ENCODE measurements at places on chromosomes 12 and 14. TPM values are rescaled to one million over a fixed set of nuclear protein-coding genes. Genes with fewer than 3 reads are reported as not detected.

The CCDC196 gene
- total RNA-seq = not detected

The ESR2 gene
- 0.27 TPM for total RNA-seq

The HAL gene
- not detected for total RNA-seq

The ADAM21 gene
- total RNA-seq = not detected

The PTPRQ gene
- 2.4 TPM for total RNA-seq

The PIWIL1 gene
- not detected for total RNA-seq

The TMEM116 gene
- 13.5 TPM for total RNA-seq

The PRKAG1 gene
- total RNA-seq = 68.1 TPM

The PSMC1 gene
- 112 TPM for total RNA-seq

The SERPINA12 gene
- total RNA-seq = not detected

- no peaks in the 10 kb centered on the region for H3K4me1 ChIP-seq
- DNase-seq = no peak
- no peak overlapping the region for H3K27ac ChIP-seq
- H3K27me3 ChIP-seq = no peaks in the 10 kb centered on the region
- no peaks in the 10 kb centered on the region for H3K36me3 ChIP-seq
Measured at GRCh38 chr12:66684222-66684621, 5.3 kb upstream of the GRIP1 start.

GRCh38 chr14:23550131-23550811, 1.3 kb downstream of the ZFHX2 start:
- no peak for DNase-seq
- no peaks in the 10 kb centered on the region for H3K27me3 ChIP-seq
- peak overlapping the region; percentile 75 for H3K4me3 ChIP-seq

GRCh38 chr14:100692859-100693558, 33.7 kb upstream of the DLK1 start:
- H3K27me3 ChIP-seq = no peaks in the 10 kb centered on the region
- H3K36me3 ChIP-seq = no peaks in the 10 kb centered on the region
- no peaks in the 10 kb centered on the region for H3K4me1 ChIP-seq
- no peak overlapping the region for H3K27ac ChIP-seq
- no peak for DNase-seq

GRCh38 chr12:25271486-25272098, 20.9 kb upstream of the KRAS start:
- no peak for DNase-seq
- H3K27ac ChIP-seq = no peak overlapping the region
- H3K27me3 ChIP-seq = no peaks in the 10 kb centered on the region
- H3K4me1 ChIP-seq = no peaks in the 10 kb centered on the region

GRCh38 chr12:85644508-85644907, 191.7 kb downstream of the RASSF9 start:
- no peak overlapping the region for H3K4me3 ChIP-seq
- H3K36me3 ChIP-seq = no peaks in the 10 kb centered on the region
- DNase-seq = no peak
- H3K27ac ChIP-seq = no peak overlapping the region
- no peaks in the 10 kb centered on the region for H3K27me3 ChIP-seq

DNA sequence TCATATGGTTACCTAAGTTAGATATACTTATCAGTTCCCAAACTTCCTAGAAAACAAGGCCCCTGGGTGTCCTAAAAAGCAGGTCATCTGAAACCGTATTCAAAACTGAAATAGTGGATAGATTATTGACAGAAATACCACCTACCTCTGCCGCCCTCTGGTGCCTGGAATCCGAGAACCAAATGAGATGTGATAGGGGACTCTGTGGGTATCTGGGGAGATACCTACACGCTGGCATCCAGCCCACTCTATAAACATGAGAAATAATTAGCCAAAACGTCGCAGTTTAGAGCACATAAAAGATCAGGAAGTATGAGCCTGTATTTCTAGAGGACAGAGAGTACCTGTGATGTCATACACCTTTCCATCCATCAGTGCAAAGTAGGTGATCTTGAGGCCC, 4.4 kb downstream of the ORMDL2 start:
- no peak overlapping the region for H3K4me3 ChIP-seq
- H3K36me3 ChIP-seq = peaks cover 22% of the 10 kb centered on the region
- peaks cover 33% of the 10 kb centered on the region for H3K4me1 ChIP-seq
- no peak for DNase-seq
- H3K27me3 ChIP-seq = no peaks in the 10 kb centered on the region

DNA sequence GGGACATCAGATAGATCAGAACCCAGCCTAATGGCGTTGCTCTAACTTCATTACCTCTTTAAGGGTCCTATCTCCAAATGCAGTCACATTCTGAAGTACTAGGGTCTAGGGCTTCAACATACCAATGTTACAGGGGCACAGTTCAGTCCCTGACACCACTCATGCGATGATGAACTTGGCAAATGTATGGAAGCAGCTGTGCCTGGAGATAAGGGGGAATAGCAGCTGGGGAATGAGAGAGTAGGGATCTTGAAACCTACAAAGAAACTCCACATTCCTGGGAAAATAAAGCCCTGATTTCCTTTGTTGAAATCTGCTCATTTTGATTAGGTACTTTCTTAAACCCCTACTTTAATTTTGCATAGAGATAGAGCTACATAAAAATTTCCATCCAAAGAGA, 20.5 kb upstream of the TMCC3 start:
- DNase-seq = no peak
- H3K4me3 ChIP-seq = no peak overlapping the region
- no peaks in the 10 kb centered on the region for H3K27me3 ChIP-seq
- no peak overlapping the region for H3K27ac ChIP-seq
- H3K4me1 ChIP-seq = peaks cover 15% of the 10 kb centered on the region

DNA sequence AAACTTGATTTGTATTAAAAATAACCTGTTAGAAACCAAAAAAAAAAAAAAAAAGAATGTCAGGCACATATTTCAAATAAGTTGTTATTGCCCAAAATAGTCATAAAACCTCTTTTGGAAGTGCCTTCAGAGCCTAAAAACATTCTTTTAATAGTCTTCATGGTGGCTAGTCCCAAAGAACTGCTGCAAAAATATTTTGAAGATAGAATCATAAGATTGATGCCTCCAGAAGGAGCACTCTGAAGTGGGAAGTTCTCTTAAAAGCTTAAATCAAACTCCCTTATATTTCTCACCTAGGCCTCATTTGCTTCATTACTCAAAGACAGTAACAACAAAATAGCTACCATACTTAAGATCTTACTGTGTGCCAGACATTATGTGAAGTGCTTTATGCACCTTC, 27.2 kb upstream of the NT5DC3 start:
- peaks cover 54% of the 10 kb centered on the region for H3K4me1 ChIP-seq
- DNase-seq = no peak
- no peak overlapping the region for H3K4me3 ChIP-seq
- H3K36me3 ChIP-seq = no peaks in the 10 kb centered on the region

DNA sequence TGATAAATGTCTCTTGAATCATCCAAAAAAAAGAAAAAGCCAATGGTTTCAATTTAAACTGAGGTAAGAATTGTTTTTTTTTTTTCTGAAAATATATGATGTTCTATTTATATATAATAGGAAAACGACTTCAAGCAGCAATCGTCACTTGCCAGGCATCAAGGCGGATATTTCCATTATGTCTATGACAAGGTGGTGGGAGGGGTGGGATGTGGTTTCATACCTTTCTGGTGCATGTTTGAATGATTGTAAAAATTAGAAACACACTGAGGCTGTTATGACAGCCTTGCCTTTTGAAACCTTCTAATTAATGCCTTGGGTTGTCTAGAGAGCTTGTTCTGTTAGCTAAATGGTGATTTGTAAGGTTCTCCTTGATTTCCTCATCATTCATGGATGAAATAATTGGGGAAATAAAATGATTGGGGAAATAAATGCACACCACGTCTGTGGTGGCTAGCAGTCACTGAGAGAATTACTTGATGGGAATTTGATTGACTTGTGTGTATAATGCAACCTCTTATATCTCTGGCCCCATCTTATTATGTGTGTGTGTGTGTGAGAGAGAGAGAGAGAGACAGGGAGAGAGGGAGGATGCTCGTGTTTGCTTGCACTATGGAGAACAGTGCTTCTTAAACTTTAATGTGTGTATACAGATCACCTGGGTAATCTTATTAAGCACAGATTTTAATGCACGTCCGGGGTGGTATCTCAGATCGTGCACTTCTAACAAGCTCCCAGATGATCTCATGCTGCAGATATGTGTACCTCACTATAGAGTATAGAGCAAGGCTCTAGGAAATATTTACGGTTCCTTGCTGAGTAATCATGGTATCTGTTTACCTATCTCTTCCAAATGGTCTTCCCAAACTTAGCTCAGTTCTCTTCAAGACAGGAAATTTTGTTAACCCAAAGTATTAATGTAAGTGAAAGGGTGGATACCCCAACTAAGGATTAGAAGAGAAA, 502.6 kb downstream of the DIO2 start:
- H3K4me3 ChIP-seq = no peak overlapping the region
- no peak overlapping the region for H3K27ac ChIP-seq
- peaks cover 5% of the 10 kb centered on the region for H3K4me1 ChIP-seq
- H3K27me3 ChIP-seq = no peaks in the 10 kb centered on the region

DNA sequence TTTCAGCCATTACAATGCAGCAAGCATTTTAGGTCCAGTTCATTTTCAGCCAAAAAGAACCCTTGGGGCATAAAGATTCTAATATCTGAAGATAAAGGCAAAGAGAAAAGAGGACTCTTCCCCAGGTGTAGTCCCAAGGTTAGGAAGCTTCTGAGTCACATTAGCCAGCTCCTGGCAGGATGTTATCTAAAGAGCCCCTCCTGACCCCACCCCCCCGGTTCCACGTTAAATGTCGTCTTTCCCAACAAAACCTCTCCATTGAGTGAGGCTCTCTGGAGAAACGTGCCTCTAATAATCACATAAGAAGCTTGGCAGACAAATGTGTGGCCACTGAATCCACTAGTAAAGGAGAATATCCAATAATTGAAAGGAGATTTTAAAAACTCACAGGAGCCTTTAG, 267.7 kb downstream of the GALC start:
- H3K27ac ChIP-seq = no peak overlapping the region
- no peaks in the 10 kb centered on the region for H3K4me1 ChIP-seq
- no peak overlapping the region for H3K4me3 ChIP-seq
- no peaks in the 10 kb centered on the region for H3K27me3 ChIP-seq

DNA sequence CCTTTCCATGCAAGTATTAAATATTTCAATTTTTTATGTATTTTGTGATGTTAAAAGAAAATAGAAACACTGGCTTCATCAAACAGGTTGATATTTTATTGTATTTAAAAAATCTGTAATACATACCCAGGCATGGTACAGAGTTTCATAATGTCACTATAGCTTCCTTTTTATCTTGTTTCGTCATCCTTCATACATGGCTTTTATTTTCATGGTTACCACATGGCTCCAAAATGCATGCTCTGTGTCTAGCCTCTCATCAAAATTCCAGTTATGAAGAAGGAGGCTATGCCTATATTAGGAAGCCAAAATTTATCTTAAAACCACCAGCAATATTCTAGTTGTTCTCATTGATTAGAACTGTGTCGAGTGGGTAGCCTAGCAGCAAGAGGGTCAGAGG, 464.8 kb downstream of the BTG1 start:
- H3K4me1 ChIP-seq = no peaks in the 10 kb centered on the region
- no peak overlapping the region for H3K4me3 ChIP-seq
- H3K27me3 ChIP-seq = no peaks in the 10 kb centered on the region
- DNase-seq = no peak
- no peaks in the 10 kb centered on the region for H3K36me3 ChIP-seq

- H3K27ac ChIP-seq = no peak overlapping the region
- no peak for DNase-seq
- H3K36me3 ChIP-seq = no peaks in the 10 kb centered on the region
- no peaks in the 10 kb centered on the region for H3K27me3 ChIP-seq
Measured at GRCh38 chr12:100399095-100399494, 42.2 kb downstream of the SLC17A8 start.

GRCh38 chr12:93234641-93235040, 143.1 kb upstream of the NUDT4 start:
- no peak overlapping the region for H3K4me3 ChIP-seq
- H3K36me3 ChIP-seq = no peaks in the 10 kb centered on the region
- peaks cover 40% of the 10 kb centered on the region for H3K4me1 ChIP-seq

- H3K27ac ChIP-seq = no peak overlapping the region
- H3K4me3 ChIP-seq = no peak overlapping the region
- no peak for DNase-seq
- no peaks in the 10 kb centered on the region for H3K4me1 ChIP-seq
Measured at GRCh38 chr12:59151243-59151642, 230.9 kb upstream of the LRIG3 start.

GRCh38 chr12:9084417-9084816, 31.3 kb downstream of the A2M start:
- H3K4me1 ChIP-seq = no peaks in the 10 kb centered on the region
- no peak for DNase-seq
- H3K4me3 ChIP-seq = no peak overlapping the region
- peaks cover 72% of the 10 kb centered on the region for H3K36me3 ChIP-seq

- no peak for DNase-seq
- peaks cover 32% of the 10 kb centered on the region for H3K4me1 ChIP-seq
- no peak overlapping the region for H3K27ac ChIP-seq
- H3K36me3 ChIP-seq = no peaks in the 10 kb centered on the region
- no peaks in the 10 kb centered on the region for H3K27me3 ChIP-seq
Measured at GRCh38 chr12:95629392-95629791, 78.1 kb upstream of the USP44 start.

- H3K27me3 ChIP-seq = no peaks in the 10 kb centered on the region
- H3K4me3 ChIP-seq = no peak overlapping the region
- no peaks in the 10 kb centered on the region for H3K4me1 ChIP-seq
Measured at GRCh38 chr14:30748343-30748742, 126.0 kb upstream of the COCH start.

DNA sequence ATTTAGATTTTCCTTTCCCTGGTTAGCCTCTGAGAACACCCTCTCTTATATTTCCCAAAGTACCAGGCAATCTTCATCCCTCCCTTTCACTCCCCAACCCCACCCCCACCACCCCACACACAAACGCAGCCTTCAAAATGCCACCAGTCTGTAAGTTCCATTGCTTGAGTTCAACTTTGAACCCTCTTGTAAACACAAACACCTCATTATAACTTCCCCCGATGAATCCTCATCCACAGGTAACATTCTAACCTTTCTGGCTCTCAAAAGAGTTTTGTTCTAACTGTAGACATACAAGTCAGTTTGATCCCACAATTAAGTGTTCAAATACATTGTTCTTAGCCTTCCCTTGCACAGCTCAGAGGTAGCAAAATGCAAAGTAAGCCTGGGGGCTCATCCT, 199.4 kb upstream of the FOXN3 start:
- H3K27ac ChIP-seq = peak overlapping the region; percentile 29
- peak overlapping the region; percentile 84 for H3K4me3 ChIP-seq
- H3K27me3 ChIP-seq = no peaks in the 10 kb centered on the region
- no peak for DNase-seq
- H3K4me1 ChIP-seq = peaks cover 14% of the 10 kb centered on the region

DNA sequence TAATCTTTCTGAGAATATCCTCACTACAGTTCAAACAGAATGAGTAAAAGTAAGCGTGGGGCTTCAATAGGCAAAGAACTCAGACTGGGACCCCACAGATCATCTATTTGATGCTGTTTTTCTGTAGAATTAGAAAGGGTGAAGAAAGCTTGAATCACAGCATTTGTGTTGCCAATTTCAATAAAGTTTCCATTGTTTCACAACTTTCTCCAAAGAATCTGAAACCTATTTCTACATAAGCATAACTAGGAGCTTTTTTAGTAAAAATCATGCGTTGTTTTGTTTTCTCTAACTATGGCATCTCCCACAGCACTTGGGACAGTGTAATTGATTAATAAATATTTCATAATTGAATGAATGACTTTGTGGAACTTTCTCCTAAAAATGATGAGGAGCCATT, 16.7 kb upstream of the NEDD1 start:
- no peak overlapping the region for H3K27ac ChIP-seq
- H3K27me3 ChIP-seq = no peaks in the 10 kb centered on the region
- no peaks in the 10 kb centered on the region for H3K36me3 ChIP-seq
- H3K4me1 ChIP-seq = no peaks in the 10 kb centered on the region

GRCh38 chr12:87939182-87939581, 90.0 kb downstream of the C12orf50 start:
- H3K36me3 ChIP-seq = no peaks in the 10 kb centered on the region
- H3K27ac ChIP-seq = no peak overlapping the region
- no peak overlapping the region for H3K4me3 ChIP-seq
- no peaks in the 10 kb centered on the region for H3K4me1 ChIP-seq

- no peaks in the 10 kb centered on the region for H3K4me1 ChIP-seq
- H3K36me3 ChIP-seq = no peaks in the 10 kb centered on the region
- no peak overlapping the region for H3K27ac ChIP-seq
Measured at GRCh38 chr14:70032016-70032415, 152.8 kb downstream of the SMOC1 start.

Data from thoracic aorta (tissue), 2 donors.